Kasumi-1 (cell line): ENCODE measurements at places on chromosomes 5 and 9.
A peak's percentile ranks its signal among the peaks of the same experiment; 100 is the strongest.

- DNase-seq, result no peak
These were observed 40.7 kb downstream of the TIMD4 start for GRCh38 chr5:156922207-156922792.

- DNase-seq, result no peak
These were observed 136.1 kb downstream of the LHFPL2 start for GRCh38 chr5:78512435-78512834.

DNA sequence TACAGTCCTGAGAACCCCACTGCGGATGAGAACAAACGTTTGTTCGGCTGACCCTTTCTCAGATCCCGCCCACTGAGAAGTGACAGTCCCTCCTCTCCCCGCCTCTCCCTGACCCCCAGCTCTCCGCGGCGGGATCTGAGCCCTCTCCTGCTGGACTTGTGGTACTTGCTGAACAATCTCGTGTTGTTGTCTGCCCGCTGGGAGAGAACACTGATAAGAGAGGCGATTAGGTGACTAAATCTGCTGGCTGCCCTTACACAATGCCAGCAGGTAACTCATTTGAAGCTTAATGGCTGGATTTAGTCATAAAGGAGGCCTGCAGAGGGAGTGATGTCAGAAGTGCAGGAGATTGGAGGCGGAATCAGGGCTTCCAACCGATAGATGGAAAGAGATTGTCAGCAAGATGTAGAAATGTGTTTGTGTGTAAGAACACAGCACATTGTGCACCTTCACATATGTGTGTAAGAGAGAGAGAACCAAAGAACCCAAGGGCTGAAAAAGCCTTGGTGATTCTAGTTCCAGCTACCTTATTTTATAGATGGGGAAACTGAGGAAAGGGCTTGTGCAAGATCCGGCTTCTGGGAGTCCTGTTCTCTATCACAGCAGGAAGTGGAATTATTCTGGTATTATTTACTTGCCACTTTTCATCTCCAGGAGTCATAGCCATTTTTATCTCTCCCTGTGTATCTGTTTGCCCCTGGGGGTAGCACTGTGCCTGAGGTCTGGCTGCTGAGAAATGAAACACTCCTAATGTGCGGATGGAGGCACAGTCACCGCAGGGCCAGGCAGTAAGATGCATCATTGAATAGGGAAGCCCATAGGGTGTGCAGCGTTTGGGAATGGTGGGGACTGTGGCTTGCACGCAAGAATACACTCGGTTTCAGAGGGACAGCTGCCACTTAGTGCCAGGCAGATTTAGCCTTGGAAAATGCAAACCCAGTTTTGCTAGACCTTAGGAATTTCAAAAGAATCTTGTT lies 203.7 kb upstream of the MSX2 start:
- no peak for DNase-seq

DNA sequence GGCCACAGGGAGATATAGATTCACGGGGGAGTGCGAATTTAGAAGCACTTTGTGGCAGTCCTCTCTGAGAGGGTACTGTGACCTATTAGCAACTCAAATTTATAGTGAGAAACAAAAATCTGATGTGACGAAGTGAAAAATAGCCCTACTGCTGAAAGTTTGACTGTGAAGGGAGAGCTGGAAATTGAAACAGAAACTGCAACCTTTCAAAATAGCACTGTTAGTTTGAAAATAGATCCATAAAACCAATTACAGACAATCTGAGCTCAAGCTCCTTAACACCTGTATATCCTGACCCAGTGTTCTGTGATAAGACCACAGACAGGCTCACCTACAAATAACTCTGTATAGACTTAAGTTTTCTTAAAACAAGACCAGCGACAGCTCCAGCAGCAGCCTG lies 420.1 kb downstream of the IRX1 start:
- DNase-seq, result no peak

DNA sequence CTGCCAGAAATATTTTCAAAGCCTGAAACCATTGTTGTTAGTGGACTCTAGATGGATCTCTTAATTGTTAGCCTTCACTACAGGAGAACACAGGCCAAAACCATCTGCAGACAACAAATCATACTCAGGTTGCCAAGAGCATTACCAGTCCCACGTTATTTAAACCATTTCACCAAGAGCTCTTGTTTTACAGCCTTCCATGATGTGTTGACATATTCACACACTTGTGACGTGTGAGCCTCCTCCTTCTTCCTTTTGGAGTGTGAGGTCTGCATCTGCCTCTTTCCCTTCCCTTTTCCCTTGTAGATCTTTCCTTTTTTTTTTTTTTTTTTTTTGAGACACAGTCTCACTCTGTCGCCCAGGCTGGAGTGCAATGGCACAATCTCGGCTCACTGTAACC lies 279.0 kb downstream of the AUH start:
- DNase-seq, result no peak

- no peak for DNase-seq
These were observed 17.2 kb upstream of the WNK2 start for GRCh38 chr9:93166699-93167098.

GRCh38 chr9:129383019-129383560 lies 205.0 kb upstream of the IER5L start:
- DNase-seq, result no peak

DNA sequence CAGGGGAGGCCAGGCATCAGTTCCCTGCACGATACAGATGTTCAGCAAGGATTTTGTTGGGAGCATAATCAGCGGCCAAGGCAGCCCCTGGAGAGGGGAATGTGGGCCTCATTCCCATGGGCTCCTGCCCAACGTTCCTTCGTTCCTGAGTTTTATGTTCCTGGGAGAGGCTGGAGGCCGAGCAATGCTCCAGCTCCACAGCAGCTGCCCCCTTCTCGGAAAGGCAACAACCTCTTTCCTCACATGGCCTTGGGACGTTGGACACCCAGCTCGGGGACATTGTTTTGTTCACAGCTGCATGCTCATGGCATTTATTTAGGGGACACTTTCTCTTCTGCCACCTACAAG lies 63.8 kb upstream of the COL15A1 start:
- DNase-seq, result no peak

DNA sequence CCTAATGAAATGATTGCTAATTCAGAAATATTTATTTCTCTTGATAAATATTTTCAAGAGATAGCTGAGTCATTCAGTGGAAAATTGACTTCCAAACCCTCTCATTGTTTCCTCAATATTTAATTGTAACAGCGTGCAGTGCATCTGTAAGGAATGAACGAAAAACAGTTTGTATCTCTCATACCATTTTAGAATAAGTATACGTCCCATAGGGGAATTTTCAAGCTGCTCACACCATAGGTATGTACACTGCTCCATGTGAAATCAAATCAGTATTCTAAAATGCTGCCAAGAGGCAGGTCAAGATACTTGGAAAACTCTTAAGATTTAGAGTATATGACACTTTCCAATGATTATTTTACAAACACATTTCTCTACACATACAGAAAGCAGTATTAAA lies 202.2 kb downstream of the ARL15 start:
- DNase-seq, result no peak

- DNase-seq, result peak; percentile 40
These were observed 73.0 kb upstream of the IL17B start for GRCh38 chr5:149452007-149452664.

DNA sequence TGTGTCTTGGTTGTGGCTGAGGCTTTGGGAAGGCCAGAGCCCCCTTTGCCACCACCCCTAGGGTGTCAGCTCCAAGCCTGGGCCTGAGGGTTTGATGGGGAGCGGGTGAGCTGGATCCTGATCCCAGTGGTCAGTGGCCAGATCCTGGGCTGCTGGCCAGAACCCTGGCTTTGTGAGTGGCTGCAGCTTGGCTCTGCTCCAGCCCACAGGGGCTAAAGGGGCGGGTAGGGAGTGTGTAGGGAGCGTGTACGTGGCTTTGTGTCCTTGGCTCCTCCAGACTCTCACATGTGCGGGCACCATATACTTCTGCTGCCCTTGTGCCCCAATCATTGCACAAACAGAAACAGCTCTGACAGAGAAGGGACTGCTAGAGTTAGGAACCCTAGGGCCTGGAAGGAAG lies 1.2 kb upstream of the IL11RA start:
- no peak for DNase-seq

GRCh38 chr5:119036101-119036762 lies 34.7 kb upstream of the DMXL1 start:
- DNase-seq, result no peak

- DNase-seq, result no peak
These were observed 183.5 kb upstream of the EDIL3 start for GRCh38 chr5:84568171-84568570.

DNA sequence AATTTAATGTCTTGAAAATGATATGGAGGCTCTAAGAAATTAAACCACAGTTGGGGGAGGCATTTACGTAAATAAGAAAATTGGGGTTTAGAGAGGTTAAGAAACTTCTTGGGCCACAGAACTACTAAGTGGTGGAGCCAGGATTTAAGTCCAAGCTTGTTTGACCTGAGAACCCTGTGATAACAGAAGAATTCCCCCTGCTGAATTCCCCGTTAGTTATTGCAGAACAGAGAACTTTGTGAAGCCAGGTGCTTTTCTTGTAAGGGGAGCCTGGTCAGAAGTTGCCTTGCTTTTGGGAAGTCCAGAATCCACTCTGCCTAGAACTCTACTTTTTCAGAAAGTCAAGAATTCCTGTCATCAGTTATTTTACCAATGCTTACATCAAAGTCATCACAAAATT lies 309.3 kb upstream of the SEMA6A start:
- DNase-seq, result no peak

- no peak for DNase-seq
These were observed 35.3 kb upstream of the SMARCA2 start for GRCh38 chr9:1979741-1980367.

GRCh38 chr5:61779743-61780142 lies 447.7 kb downstream of the ZSWIM6 start:
- no peak for DNase-seq

DNA sequence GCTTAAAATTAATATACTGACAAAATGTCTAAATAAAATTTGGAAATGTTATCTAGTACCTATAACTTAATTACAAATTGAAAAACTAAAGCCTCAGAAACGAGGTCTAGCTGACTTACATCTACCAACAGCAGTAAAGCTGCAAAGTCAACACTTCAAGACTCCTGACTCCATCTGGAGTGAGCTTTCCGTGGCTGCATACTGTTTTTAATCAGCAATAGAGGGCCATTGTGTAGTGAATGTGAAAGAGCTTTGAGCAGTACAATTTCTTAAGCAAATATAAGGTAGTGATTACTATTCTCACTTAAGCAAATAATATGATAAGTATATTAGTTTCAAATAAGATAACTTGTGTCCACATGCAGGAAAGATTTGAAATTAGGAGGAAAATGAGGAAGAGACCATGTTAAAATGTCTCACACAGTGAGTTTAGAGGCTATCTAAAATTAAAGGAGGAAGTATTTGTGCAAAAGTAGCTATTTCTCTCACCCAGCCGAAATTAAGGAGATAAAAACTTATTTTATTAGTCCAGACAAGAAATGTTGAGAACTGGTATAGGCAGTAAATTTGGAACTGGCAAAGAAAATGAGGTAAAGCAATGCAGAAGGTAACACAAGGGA lies 6.4 kb downstream of the SPINK6 start:
- DNase-seq, result no peak

- no peak for DNase-seq
These were observed 93.0 kb downstream of the SUSD1 start for GRCh38 chr9:112081918-112082729.

GRCh38 chr5:169416583-169417196 lies 115.8 kb upstream of the SLIT3 start:
- DNase-seq, result no peak

DNA sequence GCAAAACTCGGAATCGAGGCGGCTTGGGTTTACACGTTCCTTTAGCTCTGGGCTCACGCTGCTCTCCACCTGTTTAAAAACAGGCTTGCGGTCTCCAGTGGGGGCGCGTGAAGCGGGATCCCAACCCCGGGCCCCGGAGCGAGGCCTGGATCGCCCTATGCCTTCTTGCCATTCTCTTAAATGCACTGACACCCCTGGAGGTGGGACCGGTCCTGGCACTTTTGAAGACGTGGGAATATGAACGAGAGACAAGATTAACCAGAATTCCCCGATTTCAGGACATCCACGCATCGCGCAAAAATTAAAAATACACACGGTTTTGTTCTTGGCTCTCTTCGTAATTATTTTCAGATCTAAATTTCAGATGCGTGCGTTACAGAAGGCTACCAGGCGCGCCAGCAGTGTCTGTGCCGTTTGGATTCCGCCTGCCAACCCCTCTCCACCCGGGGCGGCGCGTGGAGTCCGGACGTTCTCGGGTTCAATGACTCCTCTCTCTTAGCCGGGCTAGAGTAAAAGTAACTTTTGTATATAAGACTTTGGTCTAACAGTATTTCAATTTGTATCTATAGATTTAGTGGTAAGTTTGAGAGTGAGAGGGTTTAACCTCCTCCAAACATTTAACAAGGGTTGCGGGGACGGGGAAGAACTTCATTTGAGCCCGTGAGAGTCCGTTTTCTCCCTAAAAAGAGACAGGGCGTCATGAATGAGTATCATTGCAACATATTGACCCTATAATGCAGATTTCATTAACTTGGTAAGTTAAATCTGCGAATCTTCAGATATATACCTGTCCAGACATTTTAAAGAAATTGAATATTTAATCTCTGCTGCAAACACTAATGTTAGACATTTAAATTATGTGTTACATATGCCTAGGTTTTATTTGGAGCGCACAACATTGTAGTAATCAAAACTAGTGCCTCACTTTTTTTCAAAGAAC lies 3.8 kb downstream of the FOXD1 start:
- DNase-seq, result no peak

DNA sequence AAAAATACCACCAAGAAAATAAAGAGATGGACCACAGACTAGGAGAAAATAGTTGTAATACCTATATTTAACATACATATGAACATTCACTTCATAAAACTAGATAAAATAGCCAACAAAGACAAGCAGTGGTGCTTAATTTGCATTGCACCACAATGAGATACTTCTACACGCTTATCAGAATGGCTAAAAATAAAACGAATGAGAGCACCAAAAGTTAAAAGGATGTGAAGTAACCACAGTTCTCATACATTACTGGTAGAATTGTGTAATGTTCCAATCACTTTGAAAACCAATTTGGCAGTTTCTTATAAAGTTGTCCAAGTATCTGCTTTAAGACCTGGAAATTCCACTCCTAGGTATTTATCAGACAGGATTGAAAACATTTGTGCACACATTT lies 198.9 kb upstream of the SGCD start:
- no peak for DNase-seq

DNA sequence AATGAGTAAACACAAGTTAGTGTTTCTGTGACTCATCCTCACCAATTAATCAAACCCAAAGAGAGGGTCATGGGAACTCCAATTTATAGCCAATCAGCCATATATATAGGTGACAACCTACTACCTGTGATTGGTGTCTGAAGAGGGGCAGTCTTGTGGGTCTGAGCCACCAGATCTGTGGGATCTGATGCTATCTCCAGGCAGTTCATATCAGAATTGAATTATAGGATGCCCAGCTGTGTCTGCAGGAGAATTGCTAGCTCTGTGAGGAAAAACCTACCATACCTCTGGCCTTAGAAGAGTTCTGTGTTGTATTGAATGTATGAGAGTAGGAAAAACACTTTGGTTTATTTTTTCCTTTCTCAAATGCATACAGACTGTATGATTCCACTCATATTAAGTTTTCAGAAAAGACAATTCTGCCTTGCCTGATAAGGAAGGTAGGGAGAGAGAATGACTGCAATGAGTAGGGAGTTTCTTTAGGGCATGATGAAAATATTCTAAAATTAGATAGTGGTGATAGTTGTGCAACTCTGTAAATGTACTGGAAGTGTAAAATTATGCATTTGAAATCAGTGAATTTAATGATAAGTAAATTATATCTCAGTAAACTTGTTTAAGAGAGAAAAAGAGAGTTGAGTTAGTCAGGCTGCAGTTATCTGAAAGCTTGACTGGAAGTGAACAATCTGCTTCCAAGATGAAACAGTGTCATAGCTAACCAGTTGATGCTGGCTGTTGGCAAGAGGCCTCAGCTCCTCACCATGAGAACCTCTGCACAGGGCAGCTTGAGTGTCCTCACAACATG lies 274.9 kb downstream of the AUH start:
- no peak for DNase-seq
